ENCODE measurements at places on chromosomes 3 and 15. TPM values are rescaled to one million over a fixed set of nuclear protein-coding genes. Genes with fewer than 3 reads are reported as not detected.

ZIC1 gene
- not detected for polyA plus RNA-seq

PIF1 gene
- polyA plus RNA-seq: not detected

PLCH1 gene
- 0.05 TPM for polyA plus RNA-seq

EBLN2 gene
- polyA plus RNA-seq: 1.0 TPM

NR1D2 gene
- 47.5 TPM for polyA plus RNA-seq

ZNF501 gene
- 2.9 TPM for polyA plus RNA-seq

AADACL2 gene
- polyA plus RNA-seq: not detected

SEMA7A gene
- polyA plus RNA-seq: 0.11 TPM

SAMMSON gene
- not detected for polyA plus RNA-seq

MAPKAPK3 gene
- 48.9 TPM for polyA plus RNA-seq

EFCC1 gene
- not detected for polyA plus RNA-seq

HESX1 gene
- polyA plus RNA-seq: 0.78 TPM

CLRN1 gene
- not detected for polyA plus RNA-seq

KLF15 gene
- not detected for polyA plus RNA-seq

CD86 gene
- polyA plus RNA-seq: 0.49 TPM

ALG1L2 gene
- polyA plus RNA-seq: not detected

IMPG2 gene
- 0.02 TPM for polyA plus RNA-seq

TBC1D23 gene
- polyA plus RNA-seq: 17.8 TPM

CP gene
- polyA plus RNA-seq: not detected

RPN1 gene
- polyA plus RNA-seq: 281 TPM

HCN4 gene
- not detected for polyA plus RNA-seq

MESP2 gene
- polyA plus RNA-seq: not detected

ZKSCAN7 gene
- 2.1 TPM for polyA plus RNA-seq

RTP1 gene
- not detected for polyA plus RNA-seq

PLIN1 gene
- polyA plus RNA-seq: not detected

GABRB3 gene
- polyA plus RNA-seq: 0.91 TPM

HTD2 gene
- 25.2 TPM for polyA plus RNA-seq

All from CD4-positive, CD25-positive, alpha-beta regulatory T cell (primary cell).